ENCODE measurements at places on chromosomes 13 and 19.

- DNase-seq, result no peak
These were observed 223.7 kb upstream of the TSHZ3 start for GRCh38 chr19:31572976-31573298.

- DNase-seq, result no peak
These were observed 10.4 kb downstream of the EXOSC8 start for GRCh38 chr13:37011002-37011401.

DNA sequence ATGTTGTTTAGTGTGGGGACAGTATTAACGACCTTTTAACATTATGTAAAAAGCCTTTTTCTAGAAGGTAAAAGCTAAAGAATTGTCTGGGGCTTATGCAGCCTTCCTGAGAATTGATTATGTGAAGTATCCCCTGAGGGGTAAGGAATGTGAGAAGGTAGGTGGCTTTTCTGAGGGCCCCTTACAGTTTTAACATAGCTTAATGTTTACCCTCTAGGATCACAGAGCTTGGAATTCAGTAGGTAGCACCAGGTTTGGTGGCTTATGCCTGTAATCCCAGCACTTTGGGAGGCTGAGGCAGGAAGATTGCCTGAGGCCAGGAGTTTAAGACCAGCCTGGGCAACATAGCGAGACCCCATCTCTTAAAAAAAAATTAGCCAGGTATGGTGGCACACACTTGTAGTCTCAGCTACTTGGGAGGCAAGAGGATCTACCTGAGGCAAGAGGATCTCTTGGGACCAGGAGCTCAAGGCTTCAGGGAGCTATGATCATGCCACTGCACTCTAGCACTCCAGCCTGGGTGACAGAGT lies 101.3 kb downstream of the OLFM4 start:
- DNase-seq, result no peak

DNA sequence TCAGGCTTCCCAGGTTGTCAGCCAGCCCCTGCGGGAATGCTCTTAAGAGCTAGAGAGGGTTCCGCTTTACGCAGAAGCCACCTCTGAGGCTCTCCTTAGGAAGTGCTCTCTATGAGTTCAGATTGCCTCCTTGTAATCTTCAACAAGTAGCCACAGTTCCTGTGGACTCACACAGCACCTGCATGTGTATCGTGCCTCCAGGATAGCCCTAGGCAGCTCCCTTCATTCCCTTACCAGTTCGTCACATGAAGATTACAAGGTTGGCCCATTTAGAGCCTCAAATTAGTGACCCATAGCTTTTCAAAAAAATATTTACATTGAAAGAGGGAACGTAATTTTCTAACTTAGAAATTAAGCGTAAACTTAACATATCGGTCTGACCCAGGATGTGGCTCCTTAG lies 284.3 kb downstream of the MTUS2 start:
- DNase-seq, result no peak

DNA sequence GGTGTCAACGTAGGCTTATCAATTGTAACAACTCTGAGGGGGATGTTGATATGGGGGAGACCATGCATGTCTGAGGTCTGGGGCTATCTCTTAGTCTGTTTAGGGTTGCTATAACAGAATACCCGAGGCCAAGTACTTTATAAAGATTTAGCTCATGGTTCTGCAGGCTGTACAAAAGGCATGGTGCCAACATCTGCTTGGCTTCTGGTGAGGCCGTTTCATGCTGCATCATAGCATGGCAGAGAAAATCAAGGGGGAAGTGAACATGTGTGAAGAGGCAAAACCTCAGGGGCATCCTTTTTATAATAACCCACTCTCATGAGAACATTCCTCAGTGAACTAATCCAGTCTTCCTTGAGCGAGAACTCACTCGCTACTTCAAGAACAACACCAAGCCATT lies 353.8 kb downstream of the ENOX1 start:
- no peak for DNase-seq

DNA sequence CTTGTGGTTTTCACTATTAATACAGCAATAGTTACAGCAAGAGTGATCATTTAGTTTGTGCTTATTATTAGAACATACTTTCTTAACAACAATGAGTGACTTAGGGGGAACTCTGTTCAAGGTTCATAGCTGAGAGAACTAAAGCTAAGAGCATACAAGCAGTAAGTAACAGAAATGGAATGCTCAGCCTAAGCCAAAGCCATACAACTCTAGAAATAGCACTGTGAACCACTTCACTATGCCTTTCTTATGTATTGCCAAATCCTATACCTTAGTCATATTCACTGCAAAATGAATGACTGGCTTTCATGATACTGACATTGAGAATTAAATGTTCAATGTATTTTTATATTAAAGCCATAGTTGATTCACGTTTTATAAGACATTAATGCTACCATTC lies 599.7 kb upstream of the SLITRK1 start:
- no peak for DNase-seq

GRCh38 chr19:18869023-18869618 lies 26.8 kb downstream of the CERS1 start:
- no peak for DNase-seq

DNA sequence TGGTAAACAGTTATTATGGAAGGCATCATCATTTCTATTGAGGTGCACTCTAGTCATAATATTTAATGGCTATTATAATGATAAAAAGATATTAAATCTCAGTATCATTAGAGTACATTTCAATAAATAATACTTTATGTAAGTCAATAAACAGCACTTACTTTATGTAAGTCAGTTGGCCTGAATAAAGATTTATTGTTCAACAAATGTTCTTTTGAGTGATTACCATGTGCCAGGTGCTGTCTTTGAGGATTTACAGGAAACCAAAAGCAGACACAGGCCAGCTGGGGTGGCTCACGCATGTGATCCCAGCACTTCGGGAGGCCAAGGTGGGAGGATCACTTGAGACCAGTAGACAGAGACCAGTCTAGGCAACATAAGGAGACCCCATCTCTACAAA lies 5.0 kb upstream of the NKG7 start:
- DNase-seq, result no peak

DNA sequence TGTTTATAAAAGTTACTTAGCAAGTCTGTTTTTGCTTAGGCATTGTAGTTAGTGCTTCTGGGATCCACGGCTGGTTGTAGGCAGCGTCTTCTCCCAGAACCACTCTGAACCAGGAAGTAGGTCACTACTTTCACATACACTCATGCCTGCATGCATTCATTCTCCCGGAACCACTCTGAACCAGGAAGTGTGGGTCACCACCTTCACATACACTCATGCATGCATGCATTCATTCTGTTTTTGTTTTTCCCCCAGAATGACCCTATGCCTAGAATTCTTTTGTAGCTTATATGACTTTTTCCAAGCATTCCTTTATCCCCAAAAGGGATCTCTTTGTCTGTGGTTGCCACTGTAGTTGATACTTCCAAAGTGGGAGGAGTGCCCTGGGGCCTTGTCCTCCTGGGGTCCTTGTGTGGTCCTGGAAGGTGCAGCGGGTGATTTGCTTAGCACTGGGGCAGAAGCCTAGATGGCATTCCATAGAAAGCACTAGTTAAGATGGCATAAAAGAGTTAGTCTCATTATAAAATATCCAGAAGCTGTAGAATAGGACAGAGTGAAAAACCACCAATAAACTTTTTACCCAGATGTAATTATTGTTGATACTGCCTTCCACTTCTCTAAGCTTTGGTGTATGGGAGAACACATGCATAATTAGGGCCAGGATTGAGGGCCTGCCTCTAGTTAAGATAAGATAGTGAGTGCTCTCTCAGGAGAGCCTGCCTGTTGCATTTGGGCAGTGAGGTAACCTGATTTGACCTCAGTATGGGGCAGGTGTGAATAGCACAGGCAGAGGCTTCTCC lies 68.6 kb upstream of the TEX29 start:
- peak; percentile 18 for DNase-seq

DNA sequence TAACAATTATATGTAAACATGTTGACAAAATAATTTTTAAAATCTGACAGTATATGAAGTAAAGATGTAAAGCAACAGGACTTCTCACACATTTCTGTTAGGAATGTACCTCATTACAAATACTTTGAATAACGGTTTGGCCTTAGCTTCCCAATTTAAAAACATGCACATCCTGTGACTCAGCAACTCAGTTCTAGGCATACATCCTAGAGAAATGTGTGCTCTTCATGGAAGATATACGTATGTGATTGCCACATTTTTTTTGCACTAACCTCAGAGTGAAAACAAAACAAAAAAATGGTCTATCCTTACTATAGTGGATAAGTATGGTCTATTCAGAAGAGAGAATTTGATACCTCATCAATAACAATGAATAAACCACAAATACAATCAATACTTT lies 314.6 kb downstream of the LIG4 start:
- no peak for DNase-seq

- DNase-seq, result no peak
These were observed 13.8 kb downstream of the FPR1 start for GRCh38 chr19:51737924-51738323.

DNA sequence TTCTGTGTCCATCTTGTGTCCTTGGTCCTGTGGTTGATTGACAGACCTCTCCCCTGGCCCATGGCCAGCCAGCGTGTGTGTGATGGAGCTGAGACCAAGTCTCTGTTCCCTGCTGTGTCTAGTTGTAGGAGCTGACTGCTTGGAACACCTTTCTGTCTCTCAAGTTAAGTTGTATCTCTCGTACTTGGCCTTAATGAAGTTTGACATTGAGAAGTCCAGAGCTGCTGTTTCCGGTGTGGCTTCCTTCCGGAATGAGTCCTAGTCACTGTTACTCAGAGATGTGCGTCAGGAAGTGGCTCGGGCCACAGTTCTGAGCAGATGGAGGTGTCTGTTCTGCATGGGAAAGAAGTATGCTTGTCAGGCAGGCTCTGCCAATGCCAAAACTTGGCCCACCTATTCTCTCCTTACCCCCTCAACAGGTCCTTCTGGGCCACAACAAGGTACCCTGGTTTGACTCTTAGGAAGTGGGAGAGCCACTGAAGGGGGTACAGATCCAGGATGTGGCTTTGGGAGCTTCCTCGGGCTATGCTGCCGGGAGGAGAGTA lies 54.3 kb downstream of the GATAD2A start:
- no peak for DNase-seq

GRCh38 chr19:15837221-15837731 lies 21.8 kb upstream of the OR10H1 start:
- no peak for DNase-seq

DNA sequence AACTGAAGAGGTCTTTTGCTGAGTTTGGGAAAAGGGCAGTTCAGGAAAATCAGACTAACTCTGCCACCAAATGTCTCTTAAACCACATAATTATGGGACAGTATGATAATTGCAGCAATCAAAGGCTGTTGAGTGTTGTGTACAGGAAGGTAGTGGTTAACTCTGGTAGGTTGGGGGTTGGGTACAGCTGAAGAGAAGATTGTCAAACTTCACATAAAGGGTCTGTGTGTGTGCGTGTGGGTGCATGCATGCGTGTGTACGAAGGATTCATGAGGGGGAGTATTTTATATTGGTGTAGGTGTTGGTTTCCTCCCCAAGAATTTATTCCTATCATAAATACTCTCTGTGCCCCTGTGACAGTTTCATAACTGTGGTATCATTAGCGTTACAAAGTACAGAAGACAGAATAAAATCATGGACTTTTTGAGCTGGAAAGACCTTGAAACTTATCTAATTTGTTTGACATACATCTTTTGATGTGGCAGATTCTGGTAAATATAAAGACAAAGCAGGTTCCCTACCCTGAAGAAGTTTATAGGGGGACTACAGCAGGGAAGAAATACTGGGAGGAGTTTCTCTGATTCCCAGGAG lies 94.1 kb downstream of the PCCA start:
- DNase-seq, result no peak

DNA sequence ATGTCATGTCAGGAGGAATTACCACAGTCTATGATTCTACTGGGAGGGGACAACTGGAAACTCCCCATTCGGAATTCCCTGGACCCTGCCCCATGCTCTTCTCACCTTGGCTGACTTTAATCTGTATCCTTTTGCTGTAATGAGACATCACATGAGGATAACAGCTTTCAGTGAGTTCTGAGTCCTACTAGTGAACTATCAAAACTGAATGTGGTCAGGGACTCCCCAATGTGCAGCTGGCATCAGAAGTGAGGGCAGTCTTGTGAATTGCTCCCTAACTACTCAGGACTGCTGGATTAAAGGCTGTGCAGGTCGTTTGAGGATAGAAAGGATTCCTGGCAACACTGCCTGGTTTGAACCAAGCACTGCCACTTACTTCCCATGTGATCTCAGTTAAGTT lies 15.2 kb downstream of the SIGLEC7 start:
- DNase-seq, result no peak

GRCh38 chr19:18718846-18719458 lies 35.5 kb downstream of the CRTC1 start:
- DNase-seq, result no peak

GRCh38 chr13:30652746-30653386 lies 35.1 kb downstream of the USPL1 start:
- DNase-seq, result no peak

- DNase-seq, result no peak
These were observed 3.0 kb downstream of the GAS6 start for GRCh38 chr13:113860665-113861432.

- DNase-seq, result no peak
These were observed 85.2 kb upstream of the RNF113B start for GRCh38 chr13:98262292-98262691.

DNA sequence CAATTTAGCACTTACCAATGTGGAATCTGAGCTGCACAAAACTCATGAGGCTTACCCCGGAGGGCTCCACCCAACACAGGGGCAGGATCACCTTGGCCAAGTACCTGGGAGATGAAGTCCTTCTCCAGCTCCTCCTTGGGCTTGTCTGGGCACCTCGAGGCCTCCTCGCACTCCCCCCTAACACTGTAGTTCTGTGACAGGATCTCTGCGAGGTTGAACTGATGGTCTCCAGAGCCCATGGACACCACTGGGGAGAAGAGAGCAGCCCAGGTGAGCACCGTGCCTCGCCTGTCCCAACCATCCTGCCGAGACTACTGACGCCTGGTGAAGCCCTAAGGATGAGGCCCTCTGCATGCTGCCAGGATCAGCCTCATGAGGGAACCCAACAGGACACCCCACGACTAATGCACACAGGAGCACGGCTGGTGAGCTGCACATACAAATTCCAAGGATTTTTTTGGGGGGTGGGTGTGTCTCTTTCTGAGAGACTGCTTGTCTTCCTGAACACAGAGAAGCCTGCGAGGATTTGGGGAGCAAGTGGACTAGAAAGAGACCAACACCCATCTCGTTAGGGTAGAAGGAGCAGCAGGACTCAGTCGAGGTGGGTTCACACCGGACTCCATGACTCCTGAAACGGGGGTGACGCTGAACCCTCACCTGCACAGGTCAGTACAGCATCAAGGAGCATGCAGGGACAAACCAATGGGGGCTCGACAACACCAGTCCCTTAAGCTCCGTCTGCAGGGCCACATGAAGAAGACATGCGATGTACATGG lies 10.1 kb downstream of the MIER2 start:
- DNase-seq, result no peak

DNA sequence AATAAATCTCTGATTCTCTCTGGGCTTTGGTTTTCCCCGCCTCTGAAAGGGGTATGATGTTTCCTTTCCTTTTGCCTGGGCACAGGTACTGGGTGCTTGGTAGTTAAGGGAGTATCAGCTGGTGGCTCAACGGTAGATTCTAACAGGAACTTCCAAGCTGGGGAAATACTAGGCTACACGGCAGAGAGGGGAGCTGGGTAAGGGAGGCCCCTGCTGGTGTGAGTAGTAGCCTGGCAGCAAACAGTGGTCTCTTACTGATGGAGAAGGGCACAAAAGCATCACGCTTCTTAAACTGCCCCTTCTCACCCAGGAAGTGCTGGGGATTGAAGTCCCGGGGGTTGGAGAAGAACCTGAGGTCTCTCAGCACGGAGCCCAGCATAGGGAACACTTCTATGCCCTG lies 26.9 kb upstream of the CYP2A7 start:
- DNase-seq, result no peak

GRCh38 chr19:1680976-1681375 lies 28.6 kb upstream of the TCF3 start:
- no peak for DNase-seq

GRCh38 chr19:5424192-5424973 lies 30.8 kb upstream of the ZNRF4 start:
- DNase-seq, result no peak
